ENCODE measurements at places on chromosomes 7 and 10.

GRCh38 chr10:86755740-86756510 is 494 bp upstream of the BMPR1A start:
- peak; percentile 83 for DNase-seq

DNA sequence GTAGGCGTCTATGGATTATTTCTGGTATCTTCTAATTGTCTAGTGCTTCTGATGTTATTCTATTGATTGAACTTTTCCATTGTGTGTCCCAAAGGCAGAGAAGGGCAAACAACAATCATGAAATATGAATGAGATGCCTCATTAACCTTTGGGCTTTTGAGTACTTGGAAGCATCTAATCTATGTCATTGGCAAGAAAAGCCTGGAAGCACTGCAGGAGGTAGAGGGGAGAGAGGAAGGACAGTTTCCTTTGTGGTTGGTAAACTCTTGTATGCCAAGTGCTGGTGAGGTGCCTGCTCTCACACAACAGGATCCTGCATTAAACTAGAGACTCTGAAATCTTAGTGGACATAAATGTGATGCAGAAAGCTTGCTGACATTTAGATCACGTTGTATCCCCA is 155.2 kb upstream of the TPK1 start:
- DNase-seq: no peak

- DNase-seq: no peak
Measured at GRCh38 chr10:118672766-118673715, 77.6 kb upstream of the PRLHR start.

DNA sequence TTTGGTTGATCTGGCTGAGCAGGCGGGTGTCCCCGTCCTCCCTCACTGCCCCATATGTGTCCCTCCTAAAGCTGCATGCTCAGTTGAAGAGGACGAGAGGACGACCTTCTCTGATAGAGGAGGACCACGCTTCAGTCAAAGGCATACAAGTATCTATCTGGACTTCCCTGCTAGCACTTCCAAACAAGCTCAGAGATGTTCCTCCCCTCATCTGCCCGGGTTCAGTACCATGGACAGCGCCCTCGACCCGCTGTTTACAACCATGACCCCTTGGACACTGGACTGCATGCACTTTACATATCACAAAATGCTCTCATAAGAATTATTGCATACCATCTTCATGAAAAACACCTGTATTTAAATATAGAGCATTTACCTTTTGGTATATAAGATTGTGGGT is 26.9 kb upstream of the TRIM56 start:
- peak; percentile 14 for DNase-seq

- DNase-seq: no peak
Measured at GRCh38 chr10:21315645-21316220, 209.7 kb downstream of the SKIDA1 start.

- no peak for DNase-seq
Measured at GRCh38 chr10:31586723-31587638, 268.0 kb downstream of the ZEB1 start.

DNA sequence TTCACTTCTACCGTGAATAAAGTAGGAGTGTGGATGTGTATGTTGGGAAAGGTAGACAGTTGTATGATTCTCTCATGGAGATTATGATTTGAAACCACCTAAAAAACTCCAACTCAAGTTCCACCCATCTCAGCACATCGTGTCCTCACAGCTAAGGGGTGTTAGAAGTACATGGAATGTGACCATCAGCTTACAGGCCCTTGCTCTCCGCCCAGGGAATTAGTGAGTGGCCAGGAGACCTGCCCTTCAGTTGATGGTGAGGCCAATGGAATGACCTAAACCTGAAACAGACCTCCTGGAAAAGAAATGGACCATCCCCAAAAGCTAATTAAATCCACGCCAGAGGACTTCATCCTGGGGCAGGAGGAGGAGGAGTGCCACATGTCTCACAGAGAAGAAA is 2.1 kb upstream of the WNT2 start:
- no peak for DNase-seq

- DNase-seq: no peak
Measured at GRCh38 chr7:17624379-17624778, 315.9 kb downstream of the SNX13 start.

DNA sequence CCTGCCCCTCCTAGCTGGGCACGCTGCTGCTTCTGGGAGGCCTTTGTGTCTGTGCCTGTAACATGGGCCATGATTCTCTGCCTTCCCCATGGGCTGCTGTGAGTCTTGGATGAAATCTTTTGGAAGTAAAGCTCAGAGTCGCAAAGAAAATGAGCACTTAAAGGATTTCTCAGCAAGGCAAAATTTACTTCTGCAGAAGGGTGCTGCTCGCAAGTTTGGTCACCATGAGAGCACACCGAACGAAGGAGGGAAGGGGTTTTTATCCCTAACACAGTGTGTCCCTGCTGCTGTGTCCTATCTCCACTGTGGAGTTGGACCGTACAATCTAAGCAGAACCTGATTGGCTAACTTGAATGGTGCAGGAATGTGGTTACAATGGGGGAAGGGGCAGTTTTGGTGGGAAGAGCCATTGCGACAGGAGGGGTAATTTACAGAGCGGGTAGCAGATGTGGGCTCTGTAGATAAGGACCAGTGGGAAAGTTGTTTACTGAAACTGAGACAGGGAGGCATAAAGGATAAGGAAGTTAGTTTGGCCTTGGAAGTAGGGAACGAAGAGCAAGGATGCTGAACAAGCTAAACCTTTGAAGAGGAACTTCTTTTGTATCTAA is 57.5 kb downstream of the FANK1 start:
- DNase-seq: no peak

GRCh38 chr7:20284003-20284770 is 46.5 kb upstream of the ITGB8 start:
- DNase-seq: no peak

GRCh38 chr7:42832667-42833066 is 79.2 kb downstream of the C7orf25 start:
- DNase-seq: no peak

DNA sequence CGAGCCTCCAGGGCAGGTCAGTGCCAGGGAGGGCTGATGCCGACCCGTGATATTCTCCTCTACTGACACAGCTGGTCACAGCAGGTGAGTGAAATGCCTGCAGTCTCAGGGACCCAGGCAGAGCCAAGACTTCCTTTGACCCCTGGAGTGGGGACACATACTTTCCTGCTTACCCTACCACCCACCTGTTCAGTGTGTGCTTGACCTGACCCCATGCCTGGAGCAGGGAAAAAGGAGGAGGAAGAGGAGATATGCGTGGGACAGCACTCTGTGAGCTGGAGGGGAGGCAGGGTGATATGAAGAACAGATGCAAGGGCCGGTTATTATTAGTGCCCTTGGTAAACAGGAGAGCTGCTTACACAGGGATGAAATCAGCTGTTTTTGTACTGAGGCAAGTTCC is 40.8 kb upstream of the WIPF3 start:
- DNase-seq: no peak

- no peak for DNase-seq
Measured at GRCh38 chr7:150897502-150898474, 45.5 kb downstream of the AOC1 start.

DNA sequence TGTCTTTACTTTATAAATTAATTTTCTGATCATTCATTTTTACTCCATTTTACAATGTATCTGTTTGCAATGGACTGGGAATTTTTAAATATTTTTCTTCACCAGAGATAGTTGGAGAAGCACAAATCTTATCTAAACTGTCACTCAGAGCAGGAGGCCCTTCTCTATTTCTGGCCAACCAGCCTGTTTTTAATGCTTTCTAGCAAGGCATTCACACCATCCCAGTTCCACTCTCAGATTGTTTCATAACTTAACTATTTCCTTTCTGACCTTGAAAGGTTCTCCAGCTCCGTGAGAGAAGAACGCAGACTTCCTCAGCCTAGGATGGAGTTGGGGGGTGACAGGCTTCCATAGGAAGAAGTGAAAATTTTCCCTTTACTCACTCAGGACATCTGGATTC is 155.8 kb downstream of the SKIDA1 start:
- no peak for DNase-seq

GRCh38 chr7:5523052-5523711 is 99.5 kb upstream of the TNRC18 start:
- DNase-seq: no peak

DNA sequence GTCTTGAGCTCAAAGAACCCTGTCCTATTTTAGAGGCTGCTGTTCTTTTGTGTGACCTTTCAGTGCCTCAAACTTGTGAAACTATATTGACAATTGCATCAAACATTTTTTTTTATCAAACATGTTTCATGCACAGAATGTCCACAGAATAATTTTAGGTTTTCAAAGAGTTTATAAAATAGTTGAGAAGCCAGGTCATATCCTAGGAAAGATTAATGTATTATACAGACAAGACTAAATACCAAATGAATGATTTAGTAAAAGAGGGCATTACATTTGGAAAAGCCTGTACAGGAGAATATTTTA is 67.0 kb downstream of the CDK6 start:
- DNase-seq: no peak

DNA sequence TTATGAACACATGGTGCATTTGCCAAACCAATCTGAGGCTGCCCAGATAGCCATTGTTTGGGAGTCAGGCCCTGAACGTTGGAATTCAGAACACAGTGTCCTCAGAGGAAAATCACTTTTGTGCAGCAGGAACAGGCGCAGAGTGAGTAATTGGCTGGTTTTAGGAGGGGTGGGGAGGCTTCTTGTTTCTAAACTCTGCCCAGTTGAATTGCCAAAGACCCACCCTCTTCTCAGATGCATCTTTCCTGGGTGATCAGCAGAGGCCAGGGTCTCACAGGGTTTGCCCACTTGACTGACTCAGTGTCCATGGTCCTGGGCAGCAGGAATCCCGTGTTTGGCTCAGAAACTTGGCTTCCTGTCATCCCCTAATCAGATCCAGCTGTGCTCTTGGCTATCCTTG is 24.3 kb downstream of the PRLHR start:
- DNase-seq: no peak

DNA sequence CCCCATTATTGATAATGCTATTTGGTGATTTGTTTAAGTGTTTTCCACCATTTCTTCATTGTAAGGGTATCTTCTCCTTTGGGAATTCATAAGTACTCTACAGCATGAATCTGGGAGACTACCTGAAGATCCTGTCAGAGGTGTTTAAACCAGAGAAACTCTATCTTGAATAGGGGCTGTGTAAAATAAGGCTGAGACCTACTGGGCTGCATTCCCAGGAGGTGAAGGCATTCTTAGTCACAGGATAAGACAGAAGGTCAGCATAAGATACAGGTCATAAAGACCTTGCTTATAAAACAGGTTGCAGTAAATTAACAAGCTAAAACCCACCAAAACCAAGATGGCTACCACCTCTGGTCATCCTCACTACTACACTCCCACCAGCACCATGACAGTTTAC is 13.4 kb upstream of the OR2A5 start:
- DNase-seq: no peak

DNA sequence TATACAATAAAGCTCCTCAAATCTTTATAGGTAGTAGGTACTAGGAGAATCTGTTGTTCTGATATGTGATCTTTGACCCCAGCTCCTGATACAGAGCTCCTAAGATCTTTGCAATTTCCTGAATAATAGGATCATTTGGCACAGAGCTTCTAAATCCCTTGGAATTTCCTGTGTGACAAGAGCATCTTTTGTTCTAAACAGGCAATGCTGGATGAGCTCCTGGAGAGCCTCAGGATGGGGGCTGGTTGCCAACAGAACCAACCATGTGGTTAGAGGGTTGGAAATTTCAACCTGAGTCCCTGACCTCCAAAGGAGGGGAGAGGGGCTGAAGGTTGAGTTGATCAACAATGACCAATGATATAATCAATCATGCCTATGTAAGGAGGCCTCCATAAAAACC is 629.0 kb downstream of the CCSER2 start:
- DNase-seq: no peak

DNA sequence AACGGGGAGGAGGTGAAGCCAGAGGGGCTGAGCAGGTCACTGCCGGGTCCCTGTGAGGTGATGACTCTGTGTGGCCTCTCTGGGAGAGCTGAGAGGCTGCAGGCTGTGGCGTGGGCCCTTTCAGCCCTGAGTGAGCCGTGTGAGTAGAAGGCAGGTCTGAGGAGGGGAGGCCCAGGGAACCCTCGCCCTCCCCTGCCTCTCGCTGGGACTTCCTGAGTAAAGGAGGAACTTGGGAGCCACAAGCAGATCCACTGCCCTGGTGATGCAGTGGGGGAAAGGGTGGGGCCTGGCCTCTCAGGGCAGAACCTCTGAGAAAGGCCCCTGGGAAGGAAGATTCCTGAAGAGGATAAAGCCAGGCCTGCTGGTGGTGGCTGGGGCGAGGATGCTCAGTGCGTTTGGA is 22.8 kb downstream of the EEPD1 start:
- DNase-seq: no peak

- no peak for DNase-seq
Measured at GRCh38 chr7:145732521-145732920, 384.1 kb upstream of the CNTNAP2 start.

- no peak for DNase-seq
Measured at GRCh38 chr10:1552881-1553670, 184.2 kb downstream of the ADARB2 start.

DNA sequence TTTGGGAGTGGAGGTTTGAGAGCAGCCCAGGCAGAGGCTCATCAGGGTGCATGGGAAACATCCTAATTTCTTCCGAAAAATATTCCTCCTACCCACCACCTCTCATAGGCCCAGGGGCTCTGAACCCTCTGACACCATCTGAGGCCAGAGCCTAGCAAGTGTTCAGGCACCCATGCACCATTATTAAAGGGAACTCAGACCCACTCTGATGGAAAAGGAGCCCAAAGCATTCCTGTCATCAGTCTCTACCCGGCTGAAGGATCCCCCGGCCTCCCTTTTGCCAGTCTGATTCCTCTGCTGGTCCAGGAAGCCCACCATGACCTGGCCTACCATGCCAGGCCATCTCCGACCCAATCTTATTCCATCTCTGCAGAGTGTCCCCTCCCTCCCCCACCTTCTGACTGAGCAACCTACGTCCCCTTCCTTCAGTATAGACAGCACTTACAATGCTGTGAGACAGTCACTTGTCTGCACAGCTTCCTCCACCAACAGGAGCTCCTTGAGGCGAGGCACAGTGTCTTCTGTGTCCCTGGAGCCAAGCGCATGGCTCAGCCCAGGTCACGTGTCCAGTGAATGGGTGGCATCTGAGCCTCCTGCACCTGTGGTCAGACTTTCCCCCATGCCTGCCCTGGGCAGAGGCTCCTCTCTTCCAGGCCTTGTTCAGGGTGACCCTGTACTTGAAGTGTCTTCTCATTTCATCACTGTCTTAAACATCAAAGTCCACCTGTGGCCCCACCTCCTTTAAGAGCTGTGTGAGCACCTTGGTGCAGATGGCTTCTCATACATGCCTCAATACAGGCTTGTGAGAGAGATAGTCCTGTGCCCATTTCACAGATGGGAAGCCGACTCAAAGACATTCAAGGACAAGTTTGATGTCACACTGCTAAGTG is 889 bp upstream of the GPR15LG start:
- no peak for DNase-seq

DNA sequence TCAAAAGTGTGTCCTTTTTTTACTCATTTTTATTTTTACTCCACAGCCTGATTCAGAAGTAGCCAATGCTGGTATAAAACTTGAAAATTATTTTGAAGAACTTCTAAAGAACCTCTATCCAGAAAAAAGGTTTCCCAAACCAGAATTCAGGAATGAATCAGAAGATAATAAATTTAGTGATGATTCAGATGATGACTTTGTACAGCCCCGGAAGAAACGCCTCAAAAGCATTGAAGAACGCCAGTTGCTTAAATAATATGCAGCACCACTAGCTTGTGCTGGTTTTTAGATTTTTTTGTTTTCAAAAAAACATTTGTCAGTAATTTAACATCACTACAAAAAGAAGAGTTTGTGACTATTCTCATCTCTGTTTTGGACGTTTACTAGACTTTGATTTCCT is 116.5 kb downstream of the SVOPL start:
- DNase-seq: no peak

All from activated T-helper 9 cell treated with anti-CD3 and anti-CD28 coated beads, Interleukin-2, amount 50 U/mL, for 16 hours (primary cell).